ENCODE measurements at places on chromosomes 12 and 14. TPM values are rescaled to one million over a fixed set of nuclear protein-coding genes. Genes with fewer than 3 reads are reported as not detected.

DNA sequence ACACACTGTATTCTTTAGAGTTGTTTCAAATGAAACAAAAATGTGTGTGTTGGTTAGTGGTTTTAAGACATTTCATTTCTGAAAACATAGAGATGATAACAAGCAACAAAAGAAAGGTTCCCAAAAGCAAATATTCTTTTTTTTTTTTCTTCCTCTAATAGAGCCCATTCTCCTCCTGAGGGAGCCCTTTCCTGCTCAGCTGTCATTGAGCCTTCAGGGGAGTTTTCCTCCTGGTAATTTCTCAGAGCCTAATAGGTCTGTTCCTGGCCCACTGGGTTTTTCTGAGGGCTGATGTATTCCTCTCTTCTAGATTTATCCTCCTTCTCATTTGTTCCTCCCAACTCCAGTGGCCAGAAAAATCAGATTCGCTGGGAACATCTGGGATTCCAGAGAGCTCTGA, 654.5 kb downstream of the NOVA1 start:
- DNase-seq = no peak

DNA sequence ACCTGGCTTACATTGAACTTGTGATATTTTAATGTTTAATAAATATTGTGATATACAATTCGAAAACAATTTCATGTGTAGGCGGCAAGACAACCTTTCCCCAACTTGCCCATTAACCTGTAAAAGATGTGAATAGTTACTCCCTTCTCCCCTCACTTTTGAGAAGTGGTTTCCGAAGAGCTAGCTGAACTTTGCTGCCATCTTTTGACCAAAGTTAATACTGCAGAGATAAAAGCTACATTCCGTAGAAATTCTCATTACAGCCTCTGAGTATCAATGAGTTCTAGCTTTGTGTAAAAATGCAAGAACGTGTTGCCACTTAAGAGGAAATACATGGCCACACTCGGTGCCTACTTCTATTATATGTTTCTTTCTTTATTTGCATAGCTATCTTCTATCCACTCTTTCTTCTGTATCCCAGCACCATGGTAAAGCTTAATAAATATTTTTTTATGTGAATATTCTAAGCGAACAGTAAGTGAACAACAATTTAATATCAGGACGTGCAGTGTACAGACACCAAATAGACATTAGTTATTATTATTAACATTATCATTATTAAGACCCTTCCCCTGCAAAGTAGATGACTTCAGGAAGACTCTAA, 105.1 kb upstream of the TMEM260 start:
- peak; percentile 38 for DNase-seq

Gene SENP1
- total RNA-seq = 33.0 TPM

DNA sequence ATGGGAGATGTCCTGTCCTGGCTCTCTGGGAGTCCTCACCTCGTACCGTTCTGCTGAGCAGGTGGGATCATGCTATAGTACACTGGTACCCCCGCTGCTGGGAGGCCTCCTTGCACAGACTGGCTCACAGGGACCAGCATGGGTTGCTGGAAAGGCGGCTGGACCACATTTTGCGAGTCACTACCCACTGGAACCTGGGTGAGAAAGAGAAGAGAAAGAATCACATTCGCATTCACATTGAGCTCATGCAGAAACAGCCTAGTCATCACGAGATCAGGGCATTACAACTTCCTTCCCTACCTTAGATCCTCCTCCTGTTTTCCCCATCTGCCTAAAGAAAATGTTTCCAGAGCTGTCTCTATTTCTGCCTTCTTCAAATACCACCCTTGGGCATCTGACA, 17.3 kb upstream of the STAC3 start:
- no peak for DNase-seq

Gene OAS1
- 2.6 TPM for total RNA-seq

GRCh38 chr14:68785534-68786490, 7.1 kb downstream of the ZFP36L1 start:
- no peak for DNase-seq

All from cerebellum (tissue), 4 donors.